ENCODE measurements at places on chromosomes 5 and 9.

DNA sequence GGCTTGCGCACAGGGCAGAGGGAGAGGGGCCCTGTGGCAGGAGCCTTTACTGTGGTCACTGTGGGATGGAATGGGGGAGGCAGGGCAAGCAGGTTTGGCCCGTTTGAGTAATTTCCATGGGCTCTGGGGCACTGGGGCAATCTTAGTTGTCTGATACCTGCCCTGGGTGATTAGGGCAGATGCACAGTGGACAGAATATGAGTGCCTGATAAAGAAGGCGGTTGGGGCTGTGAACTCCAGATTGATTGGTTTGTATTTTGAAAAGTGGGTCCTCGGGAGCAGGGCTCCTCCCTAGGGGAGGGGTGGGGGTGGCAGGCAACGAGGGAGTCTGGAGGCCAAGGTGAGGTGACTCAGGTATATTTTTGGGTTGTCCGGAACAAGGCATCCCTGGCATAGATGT is 247.5 kb downstream of the NSG2 start:
- DNase-seq: no peak

DNA sequence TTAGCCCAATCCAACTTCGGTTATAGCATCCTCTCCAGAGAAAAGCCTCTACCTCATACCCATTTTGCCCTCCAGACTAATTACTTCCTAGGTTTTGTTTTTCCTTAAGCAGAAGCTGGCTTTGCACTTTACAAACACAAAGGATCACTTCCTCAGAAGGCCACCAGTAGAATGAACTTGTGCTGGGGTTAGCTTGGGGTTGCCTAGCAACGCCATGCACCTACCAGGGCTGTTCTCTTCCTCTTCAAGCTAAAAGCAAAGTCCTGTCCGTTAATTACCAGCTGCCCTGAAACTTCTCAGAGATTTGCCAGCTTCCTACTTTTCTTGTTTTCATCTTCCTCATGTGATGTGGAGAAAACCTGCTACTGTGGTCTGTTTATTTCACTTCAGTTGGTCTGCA is 132.0 kb upstream of the WWC1 start:
- no peak for DNase-seq

DNA sequence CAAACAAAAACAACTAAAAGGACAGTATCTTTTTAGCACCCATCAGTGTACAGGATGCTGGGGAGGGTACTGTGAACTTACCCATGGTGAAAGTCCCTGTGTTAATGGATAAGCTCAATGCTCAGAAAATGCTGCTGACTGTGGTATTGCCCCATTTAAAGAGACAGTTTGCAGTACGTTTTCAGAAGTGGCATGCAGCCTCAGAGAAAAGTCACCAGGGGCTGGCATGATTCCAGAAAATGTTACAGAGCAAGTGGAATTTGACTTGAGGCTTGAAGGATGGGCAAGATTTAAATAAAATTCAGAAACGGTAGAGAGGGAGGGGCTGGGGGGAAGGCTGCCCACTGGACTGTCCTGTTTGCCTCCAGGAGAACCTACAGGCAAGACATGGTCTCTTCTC is 7.2 kb downstream of the S1PR3 start:
- no peak for DNase-seq

- no peak for DNase-seq
Observed at GRCh38 chr5:1751864-1752822, 47.5 kb downstream of the MRPL36 start.

DNA sequence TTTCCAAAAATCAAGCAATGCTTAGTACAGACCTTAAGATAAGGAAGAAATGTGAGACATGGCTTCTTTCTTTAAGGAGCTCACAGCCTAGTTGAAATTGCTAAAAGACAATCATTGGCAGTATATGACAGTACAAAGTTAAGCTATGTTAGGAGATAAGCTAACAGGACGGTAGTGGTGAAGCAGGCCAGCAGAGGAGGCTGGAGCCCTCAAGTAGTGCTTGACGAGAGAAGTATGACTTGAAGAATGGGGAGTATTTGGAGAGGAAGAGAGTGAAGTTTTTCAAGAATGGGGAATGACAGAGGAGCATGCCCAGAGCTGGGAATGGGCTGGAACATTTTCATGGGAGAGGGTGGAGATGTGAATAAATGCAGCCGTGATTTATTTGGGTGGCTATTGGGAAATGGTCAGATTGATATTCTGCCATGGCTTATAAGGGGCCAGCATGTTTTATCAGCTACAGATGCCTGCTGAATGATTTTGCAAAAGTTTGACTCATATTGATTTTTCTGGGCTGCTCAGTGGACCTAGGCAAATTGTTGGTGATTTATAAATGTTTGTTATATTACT is 43.7 kb downstream of the LURAP1L start:
- no peak for DNase-seq

- no peak for DNase-seq
Observed at GRCh38 chr5:5179597-5179996, 39.5 kb downstream of the ADAMTS16 start.

DNA sequence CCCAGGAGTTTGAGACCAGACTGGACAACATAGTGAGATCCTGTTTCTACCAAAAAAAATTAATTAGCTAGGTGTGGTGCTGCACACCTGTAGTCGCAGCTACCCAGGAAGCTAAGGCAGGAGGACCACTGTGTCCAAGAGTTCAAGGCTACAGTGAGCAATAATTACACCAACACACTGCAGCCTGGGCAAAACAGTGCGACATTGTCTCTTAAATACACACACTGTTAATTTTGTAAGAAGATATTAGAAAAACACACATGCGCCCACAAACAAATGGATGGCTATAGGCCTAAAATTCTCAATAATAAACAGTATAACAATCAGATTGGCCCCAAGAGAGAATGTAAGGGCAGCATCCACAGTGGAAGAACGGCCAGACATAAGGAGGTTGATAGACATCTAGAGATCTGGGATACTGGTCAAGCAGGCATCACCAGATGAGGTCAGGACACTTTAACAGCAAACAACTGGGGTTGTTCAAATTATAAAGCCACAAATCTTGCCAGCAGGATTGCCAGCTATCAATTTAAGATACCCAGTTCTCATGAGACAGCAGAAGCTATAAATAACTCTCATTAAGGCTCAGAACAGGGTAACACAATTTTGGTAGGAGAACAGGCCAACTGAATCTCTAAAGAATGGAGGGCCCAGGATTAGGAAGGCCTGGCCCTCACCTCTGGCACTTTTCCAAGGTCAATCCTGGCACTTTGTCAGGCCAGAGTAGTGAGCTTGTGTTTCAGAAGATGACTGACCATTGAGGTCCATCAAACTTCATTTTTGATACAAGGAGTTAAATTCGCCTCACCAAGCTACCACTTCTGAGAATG is 29.5 kb downstream of the GOLPH3 start:
- DNase-seq: no peak

DNA sequence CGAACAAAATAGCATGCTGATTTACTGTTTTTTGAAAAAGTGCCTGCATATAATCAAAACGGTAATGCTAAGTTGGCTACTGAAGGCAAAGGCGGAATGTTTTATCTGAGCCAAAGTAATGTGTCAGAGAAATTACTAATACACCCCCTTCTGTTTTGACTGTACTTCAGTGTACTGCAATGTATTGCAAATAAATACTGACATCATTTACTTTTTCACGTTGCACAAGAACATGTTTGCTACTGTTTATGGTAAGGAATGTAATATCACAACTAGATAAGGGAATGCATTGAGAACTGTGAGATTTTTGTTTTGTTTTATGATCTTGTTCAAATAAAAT is 813 bp upstream of the AGTPBP1 start:
- DNase-seq: no peak

GRCh38 chr5:3671337-3671736 is 75.7 kb downstream of the IRX1 start:
- DNase-seq: no peak

DNA sequence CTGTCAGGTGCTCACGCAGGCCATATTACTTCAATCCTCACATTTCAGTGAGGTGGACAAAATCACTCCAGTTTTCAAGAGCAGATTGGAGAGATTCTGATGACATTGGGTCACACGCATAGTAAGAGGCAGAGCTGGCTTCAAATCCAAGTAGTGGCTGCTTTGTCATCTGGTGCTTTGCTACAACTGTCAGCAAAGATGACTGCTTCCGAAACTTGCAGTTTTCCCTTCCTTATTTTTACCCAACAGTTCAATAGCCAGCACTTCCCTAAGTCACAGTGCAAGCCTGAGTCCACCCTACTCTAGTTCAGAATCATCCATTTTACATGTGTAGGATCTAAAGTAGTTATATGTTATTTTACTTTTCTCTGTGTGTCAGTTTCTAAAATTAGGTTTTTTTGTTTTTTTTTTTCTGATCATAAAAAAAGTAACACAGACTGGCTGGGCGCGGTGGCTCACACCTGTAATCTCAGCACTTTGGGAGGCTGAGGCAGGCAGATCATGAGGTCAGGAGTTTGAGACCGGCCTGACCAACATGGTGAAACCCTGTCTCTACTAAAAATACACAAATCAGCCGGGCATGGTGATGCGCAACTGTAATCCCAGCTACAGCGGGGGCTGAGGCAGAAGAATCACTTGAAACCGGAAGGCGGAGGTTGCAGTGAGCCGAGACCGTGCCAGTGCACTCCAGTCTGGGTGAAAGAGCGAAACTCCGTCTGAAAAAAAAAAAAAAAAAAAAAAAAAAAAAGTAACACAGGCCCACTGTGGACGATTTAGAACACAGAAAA is 49.6 kb downstream of the ANKDD1B start:
- no peak for DNase-seq

GRCh38 chr5:176501333-176501732 is 35.9 kb downstream of the RNF44 start:
- no peak for DNase-seq

- DNase-seq: no peak
Observed at GRCh38 chr5:111447099-111447498, 65.2 kb downstream of the STARD4 start.
